ENCODE measurements at places on chromosomes 3 and 15.

DNA sequence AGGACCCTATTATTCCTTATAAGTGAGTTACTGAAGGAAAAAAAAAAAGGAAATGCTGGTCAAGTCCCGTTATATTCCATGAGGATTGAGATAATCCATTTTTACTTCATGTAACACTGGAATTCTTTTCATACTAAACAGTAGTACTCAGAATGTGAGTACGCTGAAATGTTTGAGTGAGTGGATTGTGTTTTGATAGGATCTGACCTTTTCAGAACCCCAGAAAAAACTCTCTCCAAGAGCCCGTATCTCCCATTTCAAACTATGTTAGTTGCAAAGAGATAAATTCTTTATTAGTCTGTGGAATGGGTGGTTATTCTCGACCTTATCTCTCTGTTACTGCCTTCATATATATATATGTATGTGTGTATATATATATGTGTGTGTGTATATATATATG, 2.5 kb upstream of the LPP start:
- H3K4me3 ChIP-seq: no peak overlapping the region
- no peaks in the 10 kb centered on the region for H3K36me3 ChIP-seq
- H3K27ac ChIP-seq: peak overlapping the region; percentile 22
- H3K27me3 ChIP-seq: no peaks in the 10 kb centered on the region
- peaks cover 15% of the 10 kb centered on the region for H3K4me1 ChIP-seq

- H3K27me3 ChIP-seq: no peaks in the 10 kb centered on the region
- no peak overlapping the region for H3K27ac ChIP-seq
- no peaks in the 10 kb centered on the region for H3K36me3 ChIP-seq
Measured at GRCh38 chr3:24829629-24830229, 335.1 kb upstream of the THRB start.

DNA sequence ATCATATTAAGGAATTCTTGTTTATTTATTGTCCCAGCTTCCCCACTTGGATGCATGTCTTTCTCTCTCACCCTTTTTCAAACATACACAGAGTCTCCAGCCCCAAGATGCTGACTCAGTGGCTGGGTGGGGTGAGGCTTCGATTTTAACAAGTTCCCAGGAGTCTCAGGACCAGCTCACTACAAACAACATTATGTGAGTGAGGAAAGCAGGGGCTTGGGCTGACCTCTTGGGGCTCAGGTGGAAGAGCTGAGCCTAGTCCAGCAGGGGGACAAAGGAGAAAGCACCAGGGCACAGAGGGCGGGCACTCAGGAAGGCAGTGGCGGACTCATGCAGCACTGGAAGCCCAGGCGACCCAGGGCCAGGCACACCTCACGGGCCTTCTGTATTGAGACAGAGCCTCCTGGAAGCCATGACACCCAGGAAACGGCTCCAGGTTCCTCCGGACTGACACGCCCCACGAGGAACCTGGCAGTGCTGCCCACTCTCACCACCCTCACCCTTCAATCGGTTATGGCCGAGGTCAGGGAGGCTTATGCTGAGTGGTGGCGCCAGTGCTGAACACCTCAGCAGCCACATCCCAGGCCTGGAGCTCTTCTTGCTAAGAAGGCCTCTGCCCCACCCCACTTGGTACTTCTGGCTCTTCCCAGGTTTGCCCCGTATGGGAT, 97.4 kb downstream of the LRIG1 start:
- H3K27me3 ChIP-seq: no peaks in the 10 kb centered on the region
- DNase-seq: peak; percentile 66
- peaks cover 19% of the 10 kb centered on the region for H3K36me3 ChIP-seq

GRCh38 chr3:52128118-52128683, 26.0 kb downstream of the POC1A start:
- no peaks in the 10 kb centered on the region for H3K36me3 ChIP-seq
- DNase-seq: no peak
- H3K27me3 ChIP-seq: no peaks in the 10 kb centered on the region
- no peaks in the 10 kb centered on the region for H3K4me1 ChIP-seq
- H3K27ac ChIP-seq: no peak overlapping the region

- no peaks in the 10 kb centered on the region for H3K27me3 ChIP-seq
- peak overlapping the region; percentile 81 for H3K4me3 ChIP-seq
- DNase-seq: no peak
- H3K27ac ChIP-seq: peak overlapping the region; percentile 93
Measured at GRCh38 chr3:119676020-119676419, 1.2 kb downstream of the COX17 start.

DNA sequence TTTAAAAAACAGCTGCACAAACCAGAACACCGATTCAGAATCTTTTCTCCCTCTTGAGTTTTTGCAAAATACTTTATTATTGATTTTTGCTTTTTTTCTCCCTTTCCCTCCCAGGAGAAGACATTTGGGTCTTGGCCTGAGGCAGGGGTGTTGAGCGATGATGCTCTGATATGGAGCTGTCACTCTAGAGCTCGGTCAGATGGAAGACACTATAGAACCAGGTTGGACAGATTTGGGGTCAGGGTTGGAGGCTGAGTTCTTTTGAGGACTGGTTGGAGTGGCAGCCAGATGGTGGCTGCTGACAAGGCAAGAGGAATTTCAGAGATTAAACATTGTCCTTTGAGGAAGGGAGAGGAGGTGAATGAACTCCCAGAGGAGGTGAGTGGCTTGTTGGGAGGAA, 16.9 kb downstream of the CDAN1 start:
- H3K4me3 ChIP-seq: no peak overlapping the region
- no peak overlapping the region for H3K27ac ChIP-seq
- H3K36me3 ChIP-seq: peaks cover 51% of the 10 kb centered on the region
- no peak for DNase-seq

GRCh38 chr15:66962522-66962921, 102.9 kb upstream of the SMAD3 start:
- no peak overlapping the region for H3K27ac ChIP-seq
- H3K36me3 ChIP-seq: no peaks in the 10 kb centered on the region
- no peaks in the 10 kb centered on the region for H3K27me3 ChIP-seq
- no peak overlapping the region for H3K4me3 ChIP-seq
- H3K4me1 ChIP-seq: no peaks in the 10 kb centered on the region

DNA sequence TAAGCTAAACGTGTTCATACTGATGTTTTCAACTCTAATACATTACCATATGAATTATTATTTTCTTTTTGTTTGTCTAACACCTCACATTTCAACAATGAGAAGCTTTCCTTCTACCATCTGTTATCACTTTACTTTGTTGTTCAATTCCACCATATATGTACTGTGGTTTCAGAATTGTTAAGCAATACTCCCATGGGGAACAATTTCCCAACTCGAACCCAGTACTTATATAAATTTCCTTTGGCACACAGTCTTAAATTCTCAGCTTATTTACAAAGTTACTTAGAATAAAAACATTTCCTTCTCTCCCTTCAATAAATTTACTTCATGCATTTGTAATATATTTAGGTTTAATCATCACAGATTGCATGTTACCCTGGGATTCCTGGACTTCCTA, 1764.4 kb downstream of the OTOL1 start:
- H3K27ac ChIP-seq: no peak overlapping the region
- no peaks in the 10 kb centered on the region for H3K4me1 ChIP-seq
- no peak overlapping the region for H3K4me3 ChIP-seq
- no peaks in the 10 kb centered on the region for H3K27me3 ChIP-seq

GRCh38 chr3:26291840-26292239, 330.7 kb upstream of the LRRC3B start:
- H3K36me3 ChIP-seq: no peaks in the 10 kb centered on the region
- H3K27ac ChIP-seq: no peak overlapping the region
- no peaks in the 10 kb centered on the region for H3K27me3 ChIP-seq

- no peak overlapping the region for H3K4me3 ChIP-seq
- H3K27ac ChIP-seq: no peak overlapping the region
- DNase-seq: no peak
- no peaks in the 10 kb centered on the region for H3K36me3 ChIP-seq
- peaks cover under 1% of the 10 kb centered on the region for H3K4me1 ChIP-seq
Measured at GRCh38 chr15:92719021-92719420, 63.4 kb upstream of the FAM174B start.

DNA sequence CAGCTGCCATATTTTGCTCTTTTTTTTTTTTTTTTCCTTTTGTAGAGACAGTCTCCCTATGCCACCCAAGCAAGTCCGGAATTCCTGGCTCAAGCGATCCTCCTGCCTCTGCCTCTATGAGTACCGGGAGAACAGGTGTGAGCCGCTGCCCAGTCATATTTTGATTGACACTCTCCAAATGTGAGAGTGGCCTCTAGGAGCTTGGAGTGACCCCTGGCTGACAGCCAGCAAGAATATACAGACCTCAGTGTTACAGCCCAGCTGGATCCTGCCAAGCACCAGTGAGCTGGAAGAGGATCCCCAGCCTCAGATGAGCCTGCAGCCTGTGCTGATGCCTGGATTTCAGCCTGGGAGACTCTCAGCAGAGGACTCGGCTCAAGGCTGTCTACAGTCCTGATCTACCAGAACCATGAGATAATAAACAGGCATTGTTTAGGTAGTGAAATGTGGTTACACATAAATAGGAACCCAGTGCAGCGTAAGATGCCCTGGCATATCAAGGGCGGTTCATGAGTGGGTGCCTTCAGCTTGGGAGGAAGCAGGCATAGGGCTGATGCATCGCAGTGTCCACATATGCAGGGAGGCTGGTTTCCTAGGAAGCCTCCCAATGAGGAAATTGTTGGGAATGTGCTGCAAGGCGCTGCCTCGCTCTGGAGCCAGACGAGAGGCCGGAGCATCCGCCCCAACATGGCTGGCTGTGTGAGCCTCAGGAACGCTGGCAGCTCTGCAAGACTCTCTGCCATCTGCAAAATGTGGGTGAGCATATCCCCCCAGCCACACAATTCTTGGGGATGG, 38.9 kb upstream of the ATP10A start:
- no peak for DNase-seq
- H3K36me3 ChIP-seq: no peaks in the 10 kb centered on the region
- no peak overlapping the region for H3K4me3 ChIP-seq
- H3K27ac ChIP-seq: no peak overlapping the region
- peaks cover 13% of the 10 kb centered on the region for H3K4me1 ChIP-seq
- H3K27me3 ChIP-seq: no peaks in the 10 kb centered on the region

DNA sequence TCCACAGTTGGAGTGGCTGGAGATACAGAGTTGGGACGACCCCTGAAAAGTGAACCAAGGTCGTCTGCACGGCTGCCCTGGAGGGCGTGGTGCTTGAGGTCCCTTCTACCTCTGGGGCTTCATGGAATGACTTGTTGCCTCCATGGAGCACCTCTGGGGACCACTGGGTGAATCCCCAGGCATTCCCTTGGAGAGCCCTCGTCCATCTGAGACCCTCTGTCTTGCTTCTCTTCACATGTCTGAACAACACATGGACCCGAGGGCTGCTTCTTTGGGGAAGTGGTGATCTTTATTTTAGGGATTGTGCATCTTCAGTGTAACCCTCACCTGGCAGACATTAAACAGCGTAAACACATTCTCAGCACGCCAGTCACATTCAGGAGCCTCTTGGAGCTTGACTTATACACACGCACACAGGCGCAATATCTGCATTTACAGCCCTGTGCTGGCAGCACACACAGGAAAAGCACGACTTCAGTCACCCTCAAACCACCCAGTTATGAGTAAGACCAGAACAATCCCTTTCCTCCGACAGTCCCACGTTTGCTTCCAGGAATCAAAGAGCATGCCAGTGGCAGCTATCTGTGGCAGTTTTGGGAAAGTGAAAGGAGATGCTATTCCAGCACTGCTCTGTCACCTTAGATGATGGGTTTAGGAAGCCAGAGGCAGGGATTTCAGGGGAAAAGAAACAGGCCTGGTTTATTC, 12.6 kb downstream of the FAM107A start:
- H3K27me3 ChIP-seq: no peaks in the 10 kb centered on the region
- no peak for DNase-seq
- no peak overlapping the region for H3K4me3 ChIP-seq
- no peak overlapping the region for H3K27ac ChIP-seq
- no peaks in the 10 kb centered on the region for H3K4me1 ChIP-seq

DNA sequence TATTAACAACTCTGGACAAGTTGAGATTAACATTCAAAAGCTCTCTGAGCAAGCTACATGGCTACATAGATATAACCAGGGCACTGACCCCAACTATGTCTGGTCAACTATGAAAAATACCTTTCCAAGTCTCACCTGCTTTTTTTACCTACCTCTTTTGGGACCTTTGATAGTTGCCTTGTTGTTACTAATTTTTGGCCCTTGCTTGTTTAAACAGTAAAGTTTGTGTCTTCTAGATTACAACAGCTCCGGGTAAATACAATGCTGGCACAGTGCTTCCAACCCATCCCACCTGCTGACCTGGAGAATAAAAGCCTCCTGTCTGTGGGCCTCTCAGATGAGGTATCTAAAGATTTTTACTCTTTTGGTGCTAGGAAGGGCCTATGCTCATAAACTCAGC, 1036.6 kb downstream of the NAALADL2 start:
- DNase-seq: no peak
- H3K27me3 ChIP-seq: no peaks in the 10 kb centered on the region
- H3K4me3 ChIP-seq: no peak overlapping the region
- H3K4me1 ChIP-seq: no peaks in the 10 kb centered on the region
- no peak overlapping the region for H3K27ac ChIP-seq
- H3K36me3 ChIP-seq: no peaks in the 10 kb centered on the region

DNA sequence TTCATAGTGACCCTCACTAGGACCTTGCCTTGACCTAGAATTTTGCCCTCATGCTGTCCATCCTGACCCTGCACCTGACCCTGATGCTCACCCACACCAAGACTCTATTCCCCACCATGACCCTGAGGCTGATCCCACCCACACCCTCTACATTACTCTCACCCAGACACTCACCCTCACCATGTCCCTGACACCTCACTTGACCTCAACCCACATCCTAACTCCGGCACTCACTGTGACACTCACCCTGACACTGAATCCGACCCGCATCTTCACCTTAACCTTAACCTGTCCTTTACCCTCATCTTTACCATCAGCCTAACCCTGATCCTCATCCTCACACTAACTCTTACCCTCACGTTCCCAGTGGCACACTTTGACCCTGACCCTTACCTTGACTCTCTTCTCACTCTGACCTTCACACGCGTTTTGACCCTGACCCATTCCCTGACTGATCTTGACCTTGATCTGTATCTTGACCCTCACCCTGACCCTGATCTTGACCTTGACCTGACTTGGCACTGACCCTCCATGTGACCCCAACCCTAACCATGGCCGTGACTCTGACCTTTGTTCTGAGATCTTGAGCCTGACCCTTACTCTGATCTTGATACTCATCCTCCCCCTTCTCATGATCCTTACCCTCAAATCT, 22.2 kb upstream of the SLC25A26 start:
- no peak overlapping the region for H3K4me3 ChIP-seq
- H3K4me1 ChIP-seq: peaks cover 3% of the 10 kb centered on the region
- H3K36me3 ChIP-seq: no peaks in the 10 kb centered on the region
- no peaks in the 10 kb centered on the region for H3K27me3 ChIP-seq
- DNase-seq: no peak

Data from sigmoid colon (tissue), 7 donors.